ENCODE measurements at places on chromosomes 3 and 15. TPM values are rescaled to one million over a fixed set of nuclear protein-coding genes. Genes with fewer than 3 reads are reported as not detected.

DNA sequence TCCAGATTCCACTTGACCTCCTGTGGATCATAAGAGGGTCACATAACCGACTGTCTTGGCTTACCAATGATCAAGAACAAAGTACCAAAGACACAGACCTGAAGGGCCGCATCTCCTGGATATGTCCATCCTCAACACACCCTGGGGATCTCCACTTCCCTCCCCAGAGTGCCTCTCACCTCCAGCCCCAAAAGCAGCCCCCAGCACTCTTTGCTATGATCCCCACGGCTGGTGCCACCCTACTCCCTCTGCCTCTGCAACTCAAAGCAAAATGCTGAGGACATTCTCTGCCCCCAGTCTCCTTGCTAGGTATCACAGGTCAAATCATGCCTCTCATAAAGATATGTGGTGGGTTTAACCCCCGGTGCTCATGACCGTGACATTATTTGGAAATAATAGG is 32.7 kb downstream of the SLCO2A1 start:
- no peak overlapping the region for H3K4me3 ChIP-seq
- no peaks in the 10 kb centered on the region for H3K27me3 ChIP-seq
- peaks cover 2% of the 10 kb centered on the region for H3K4me1 ChIP-seq
- no peaks in the 10 kb centered on the region for H3K36me3 ChIP-seq
- H3K27ac ChIP-seq = no peak overlapping the region

DNA sequence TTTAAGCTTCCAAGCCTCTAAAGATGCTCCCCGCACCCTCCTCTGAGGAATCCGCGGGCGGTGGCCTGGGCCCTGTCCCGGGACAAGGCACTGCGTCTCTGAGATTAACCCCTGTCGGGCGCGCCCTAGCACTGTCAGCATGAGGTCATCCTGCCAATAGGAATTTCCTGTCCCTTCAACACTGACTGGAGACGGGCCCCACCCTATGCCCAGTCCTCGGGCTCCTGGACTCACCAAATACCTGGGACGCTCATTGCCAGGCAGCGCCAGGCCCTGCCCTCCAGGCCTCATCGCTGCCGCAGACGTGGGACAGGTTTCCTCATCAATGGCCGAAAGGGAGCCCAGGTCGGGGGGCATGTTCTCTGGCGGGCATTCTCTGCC is 67.6 kb upstream of the SH3GL3 start:
- peaks cover 13% of the 10 kb centered on the region for H3K27me3 ChIP-seq
- no peak overlapping the region for H3K27ac ChIP-seq
- H3K4me1 ChIP-seq = no peaks in the 10 kb centered on the region
- no peak overlapping the region for H3K4me3 ChIP-seq

RFX7 gene
- total RNA-seq = 13.6 TPM

GRCh38 chr3:89908711-89909213 is 801.3 kb downstream of the EPHA3 start:
- DNase-seq = no peak
- H3K4me3 ChIP-seq = no peak overlapping the region
- H3K27me3 ChIP-seq = no peaks in the 10 kb centered on the region
- H3K4me1 ChIP-seq = no peaks in the 10 kb centered on the region
- H3K27ac ChIP-seq = no peak overlapping the region

DNA sequence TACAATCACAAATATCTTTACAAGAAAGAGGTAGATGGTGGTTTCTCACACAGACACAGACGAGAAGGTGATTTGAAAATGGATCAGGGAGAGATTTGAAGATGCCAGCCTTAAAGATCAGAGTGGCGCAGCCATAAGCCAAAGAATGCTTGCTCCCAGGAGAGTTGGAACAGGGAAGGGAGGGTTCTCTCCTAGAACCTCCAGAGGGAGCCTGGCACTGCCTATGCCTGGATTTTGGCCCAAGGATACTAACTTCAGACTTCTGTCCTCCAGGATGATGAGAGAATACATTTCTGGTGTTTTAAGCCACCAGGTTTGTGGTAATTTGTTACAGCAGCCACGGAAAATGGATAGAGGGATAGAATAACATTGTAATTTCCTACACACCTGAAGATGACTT is 279.1 kb downstream of the FAM43A start:
- H3K27me3 ChIP-seq = no peaks in the 10 kb centered on the region
- no peaks in the 10 kb centered on the region for H3K36me3 ChIP-seq

CCNL1 gene
- 118 TPM for total RNA-seq

SIN3A gene
- total RNA-seq = 59.3 TPM

USP19 gene
- 61.8 TPM for total RNA-seq

GRCh38 chr3:37458162-37459120 is 284.1 kb upstream of the LRRFIP2 start:
- no peak overlapping the region for H3K27ac ChIP-seq
- no peak for DNase-seq
- H3K4me3 ChIP-seq = no peak overlapping the region
- H3K36me3 ChIP-seq = no peaks in the 10 kb centered on the region
- peaks cover 48% of the 10 kb centered on the region for H3K4me1 ChIP-seq

GRCh38 chr3:20064796-20065564 is 24.7 kb downstream of the KAT2B start:
- H3K27ac ChIP-seq = no peak overlapping the region
- no peaks in the 10 kb centered on the region for H3K36me3 ChIP-seq
- no peak overlapping the region for H3K4me3 ChIP-seq
- no peaks in the 10 kb centered on the region for H3K27me3 ChIP-seq
- H3K4me1 ChIP-seq = peaks cover 20% of the 10 kb centered on the region

DNA sequence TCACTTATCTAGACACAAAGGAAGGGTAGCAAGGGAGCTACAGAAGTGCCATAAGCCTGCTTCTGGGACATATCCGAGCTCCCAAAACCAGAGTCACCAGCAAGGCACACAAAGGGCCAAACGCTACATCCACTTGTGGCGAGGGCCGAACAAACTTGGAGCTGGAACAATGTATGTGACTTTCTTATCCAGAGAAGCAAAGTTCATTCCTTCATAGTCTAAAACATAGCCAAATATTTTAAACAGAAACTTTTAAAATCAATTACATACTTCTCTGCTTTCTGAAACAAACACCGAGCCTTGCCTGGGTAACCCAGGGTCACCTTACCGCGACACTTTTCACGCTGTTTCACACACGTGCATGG is 15.9 kb downstream of the ZXDC start:
- H3K4me3 ChIP-seq = no peak overlapping the region
- no peak overlapping the region for H3K27ac ChIP-seq
- peaks cover 74% of the 10 kb centered on the region for H3K36me3 ChIP-seq

PLCL2 gene
- total RNA-seq = 8.4 TPM

SCAMP5 gene
- 4.0 TPM for total RNA-seq

DNA sequence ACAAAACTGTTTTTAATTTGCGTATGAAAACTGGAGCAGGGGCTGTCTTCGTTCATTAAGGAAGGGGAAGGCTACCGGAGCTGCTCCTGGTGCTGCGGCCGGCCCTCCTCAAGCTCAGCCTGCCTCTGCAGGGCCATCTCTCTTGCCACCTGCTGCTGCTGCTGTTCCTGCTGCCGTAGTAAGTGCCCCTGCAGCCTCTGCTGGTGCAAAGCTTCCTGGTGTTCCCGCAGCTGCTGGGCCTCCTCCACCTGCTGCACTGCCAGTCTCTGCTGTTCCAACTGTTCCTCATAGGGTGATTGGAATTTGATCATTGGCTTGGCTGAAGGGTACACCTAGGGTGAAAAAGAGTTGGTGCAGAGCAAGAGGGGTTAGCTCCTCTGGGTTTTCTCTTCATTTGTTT is 66.0 kb downstream of the GOLIM4 start:
- H3K4me1 ChIP-seq = no peaks in the 10 kb centered on the region
- H3K27me3 ChIP-seq = no peaks in the 10 kb centered on the region
- DNase-seq = peak; percentile 23
- no peak overlapping the region for H3K27ac ChIP-seq
- H3K36me3 ChIP-seq = peaks cover 78% of the 10 kb centered on the region

DNA sequence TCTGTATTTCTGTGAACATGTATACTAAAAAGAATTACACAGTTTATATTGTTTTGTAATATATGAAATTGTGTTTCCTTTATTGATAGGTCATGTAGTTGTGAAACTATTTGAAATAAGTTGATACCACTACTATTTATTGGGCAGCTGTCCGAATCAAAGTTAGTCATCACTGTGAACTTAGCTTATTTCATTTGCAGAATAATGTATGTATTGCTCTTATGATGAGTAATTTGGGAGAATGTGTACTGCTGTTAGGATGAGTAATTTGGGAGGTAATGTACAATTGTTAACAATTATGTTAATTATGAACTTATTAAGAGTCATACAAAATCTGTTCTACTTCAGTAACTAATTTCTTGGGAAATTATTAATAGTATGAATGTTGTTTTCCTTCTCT is 22.2 kb downstream of the FXR1 start:
- no peaks in the 10 kb centered on the region for H3K27me3 ChIP-seq
- H3K36me3 ChIP-seq = peaks cover 41% of the 10 kb centered on the region
- peaks cover 5% of the 10 kb centered on the region for H3K4me1 ChIP-seq
- no peak overlapping the region for H3K27ac ChIP-seq
- H3K4me3 ChIP-seq = no peak overlapping the region

GP9 gene
- 8.9 TPM for total RNA-seq
